Pancreas (tissue), 10 donors: ENCODE measurements at places on chromosomes 2 and 18. TPM values are rescaled to one million over a fixed set of nuclear protein-coding genes. Genes with fewer than 3 reads are reported as not detected.

DNA sequence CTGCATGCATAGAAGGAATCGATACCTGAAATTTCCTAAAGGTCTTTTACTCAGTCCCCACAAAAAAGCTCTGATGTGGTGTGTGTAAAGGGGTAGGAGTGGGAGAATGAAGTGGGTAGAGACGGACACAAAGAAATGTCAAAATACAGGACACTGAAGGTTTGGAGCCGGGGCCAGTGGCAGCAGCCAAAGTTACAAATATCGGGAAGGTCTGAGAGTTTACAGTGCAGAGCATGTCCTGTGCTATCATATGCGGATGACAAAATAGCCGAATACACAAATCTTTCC, 89.9 kb upstream of the STON1 start:
- no peak for DNase-seq

DNA sequence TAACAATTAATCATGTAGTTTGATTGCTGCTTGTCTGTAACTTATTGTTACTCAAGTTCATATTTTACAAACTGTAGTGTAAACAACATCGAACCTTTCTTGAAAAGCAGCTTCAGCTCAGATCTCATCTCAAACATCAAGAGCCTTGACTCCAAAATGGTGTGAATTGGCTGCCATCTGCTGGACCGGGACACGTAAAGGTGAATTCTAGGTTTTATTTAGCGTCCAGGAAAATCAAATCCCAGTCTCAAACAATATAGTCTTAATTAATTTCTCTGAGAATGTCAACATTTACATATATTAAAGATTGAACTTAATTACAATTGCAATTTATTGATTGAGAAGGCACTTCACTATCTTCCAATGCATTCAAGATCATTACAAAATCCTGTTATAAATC, 453.0 kb downstream of the GALR1 start:
- no peak for DNase-seq

DNA sequence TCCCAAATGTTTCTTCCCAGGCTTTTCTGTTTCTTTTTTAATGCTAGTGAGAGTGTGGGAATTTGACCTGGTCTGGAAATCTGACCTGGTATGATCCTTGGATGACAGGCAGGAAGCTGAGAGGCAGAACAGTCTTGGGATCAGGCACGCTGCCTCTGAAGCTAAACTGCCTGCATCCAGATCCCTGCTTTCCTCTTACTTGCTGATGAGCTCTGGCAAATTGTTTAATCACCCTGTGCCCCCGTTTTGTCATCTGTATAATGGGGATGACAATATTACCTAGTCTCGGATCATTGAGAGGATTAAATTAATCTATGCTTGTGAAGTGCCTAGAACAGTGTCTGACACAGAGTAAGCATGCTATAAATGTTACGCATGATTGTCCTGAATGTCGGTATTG, 3.3 kb downstream of the KLHL23 start:
- DNase-seq: no peak

DNA sequence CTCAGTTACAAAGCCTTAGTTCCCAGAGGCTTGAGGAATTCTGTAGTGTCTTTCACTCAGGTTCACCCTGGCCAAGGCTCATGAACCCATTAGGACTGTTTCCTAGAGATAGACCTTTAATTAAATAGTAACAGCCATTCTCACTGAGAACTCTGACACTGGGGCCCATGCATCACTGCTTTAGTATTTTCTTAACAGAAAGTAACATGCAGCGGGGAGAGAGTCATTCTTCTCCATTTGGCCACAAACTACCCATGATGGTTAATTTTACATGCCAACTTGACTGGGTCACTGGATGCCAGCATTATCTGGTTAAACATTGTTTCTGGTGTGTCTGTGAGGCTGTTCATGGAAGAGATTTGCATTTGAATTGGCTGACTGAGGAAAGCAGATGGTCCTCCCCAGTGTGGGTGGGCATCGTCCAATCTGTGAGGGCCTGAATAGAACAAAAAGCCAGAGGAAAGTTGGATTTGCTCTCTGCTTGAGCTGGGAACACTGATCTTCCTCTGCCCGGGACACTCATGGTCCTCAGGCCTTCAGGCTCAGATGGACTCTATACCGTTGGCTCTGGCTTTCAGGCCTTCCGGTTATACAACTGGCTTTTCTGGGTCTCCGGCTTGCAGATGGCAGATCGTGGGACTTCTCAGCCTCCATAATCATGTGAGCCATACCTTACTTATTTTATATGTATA, 5.6 kb upstream of the CPLX4 start:
- DNase-seq: no peak

GRCh38 chr18:5982332-5982731, 87.0 kb upstream of the TMEM200C start:
- DNase-seq: no peak

Gene CCDC74B
- 0.43 TPM for total RNA-seq
